ENCODE measurements at places on chromosomes 13 and 19.

- DNase-seq, result no peak
Observed at GRCh38 chr19:5873617-5874199, 3.4 kb upstream of the FUT5 start.

GRCh38 chr19:33730858-33731607 is 65.6 kb upstream of the KCTD15 start:
- DNase-seq, result no peak

DNA sequence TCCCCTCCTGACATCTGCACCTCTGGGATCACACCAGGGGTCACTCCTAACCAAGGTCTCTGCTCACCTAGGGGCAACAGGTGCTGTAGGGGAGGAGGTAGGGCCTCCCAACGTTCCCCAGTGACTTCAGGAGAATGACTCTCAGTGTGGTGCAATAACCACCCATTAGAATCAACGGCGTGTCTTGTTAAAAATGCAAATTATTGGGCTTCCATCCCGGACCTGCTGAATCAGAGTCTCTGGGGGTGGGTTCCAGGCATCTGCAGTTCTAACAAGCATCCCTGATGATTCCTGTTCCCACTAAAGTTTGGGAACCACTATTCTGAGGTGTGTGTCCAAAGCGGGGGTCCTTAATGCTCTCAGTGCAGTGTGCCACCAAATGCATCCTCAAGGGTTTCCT is 84.6 kb downstream of the CRYL1 start:
- DNase-seq, result no peak

DNA sequence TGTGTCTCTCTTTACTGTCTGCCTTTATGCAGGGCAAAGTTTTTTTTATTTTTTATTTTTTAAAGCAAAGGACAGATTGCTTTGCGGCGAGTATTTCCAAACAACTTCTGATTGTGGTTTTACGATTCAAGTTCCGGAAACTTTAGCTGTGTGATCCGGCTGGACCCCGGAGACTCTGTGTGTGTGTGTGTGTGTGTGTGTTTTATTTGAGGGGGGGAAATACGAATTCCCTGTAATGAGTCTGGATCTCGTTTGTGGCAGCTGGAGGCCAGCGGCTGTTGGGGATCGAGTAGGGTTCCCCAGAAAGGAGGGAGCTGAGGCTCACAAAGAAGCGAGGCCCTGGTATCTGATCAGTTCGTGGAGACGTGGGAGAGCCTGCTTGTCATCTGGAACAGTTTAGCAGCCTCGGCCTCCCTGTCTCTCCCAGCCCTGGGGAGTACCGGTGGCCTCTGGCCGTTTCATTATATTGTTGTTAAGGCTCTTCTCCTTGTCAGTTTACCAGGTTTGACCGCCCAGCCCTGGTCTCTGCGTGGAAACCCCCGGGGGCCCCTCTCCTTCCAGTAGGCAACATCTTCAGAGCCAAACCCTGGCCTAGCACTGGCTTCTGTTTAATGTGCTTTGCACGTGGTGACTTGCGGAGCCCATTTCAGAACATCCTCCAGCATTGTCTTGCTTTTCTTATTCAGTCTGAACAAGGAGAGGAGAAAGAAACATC is 1.3 kb downstream of the FARP1 start:
- peak; percentile 35 for DNase-seq

DNA sequence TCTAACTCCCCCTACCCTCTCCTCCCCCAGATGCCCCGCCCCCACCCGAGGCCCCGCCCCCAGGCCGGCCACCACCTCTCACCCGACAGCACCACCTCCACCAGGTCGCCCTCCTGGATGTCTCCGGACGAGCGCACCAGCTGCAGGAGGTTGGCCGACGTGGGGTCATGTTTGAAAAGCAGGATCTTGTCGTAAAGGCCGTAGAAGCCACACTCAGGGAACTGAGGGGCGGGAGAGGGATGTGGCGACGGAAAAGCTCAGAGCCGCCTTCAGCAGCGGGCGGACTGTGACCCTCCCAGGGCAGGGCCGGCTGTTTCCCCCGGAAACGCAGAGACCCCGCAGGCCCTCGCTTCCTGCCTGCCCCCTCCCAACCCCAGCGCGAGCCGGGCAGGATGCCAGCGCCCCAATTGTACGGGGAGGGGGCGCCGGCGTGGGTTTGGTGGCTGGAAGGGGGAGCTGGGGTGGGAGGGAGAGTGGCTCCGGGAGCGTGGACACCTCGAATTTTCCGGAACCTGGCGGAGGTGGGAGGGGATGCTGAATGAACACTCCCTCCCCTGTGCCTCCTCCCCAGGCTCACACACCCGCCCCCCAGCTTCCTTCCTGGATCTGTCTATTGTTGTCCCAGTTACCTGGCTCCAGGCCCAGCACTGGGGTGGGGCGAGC is 3.0 kb downstream of the PRKD2 start:
- peak; percentile 96 for DNase-seq

- no peak for DNase-seq
Observed at GRCh38 chr19:50059045-50059444, 33.2 kb downstream of the ZNF473 start.

- peak; percentile 27 for DNase-seq
Observed at GRCh38 chr13:75316427-75316826, 165.5 kb downstream of the TBC1D4 start.

DNA sequence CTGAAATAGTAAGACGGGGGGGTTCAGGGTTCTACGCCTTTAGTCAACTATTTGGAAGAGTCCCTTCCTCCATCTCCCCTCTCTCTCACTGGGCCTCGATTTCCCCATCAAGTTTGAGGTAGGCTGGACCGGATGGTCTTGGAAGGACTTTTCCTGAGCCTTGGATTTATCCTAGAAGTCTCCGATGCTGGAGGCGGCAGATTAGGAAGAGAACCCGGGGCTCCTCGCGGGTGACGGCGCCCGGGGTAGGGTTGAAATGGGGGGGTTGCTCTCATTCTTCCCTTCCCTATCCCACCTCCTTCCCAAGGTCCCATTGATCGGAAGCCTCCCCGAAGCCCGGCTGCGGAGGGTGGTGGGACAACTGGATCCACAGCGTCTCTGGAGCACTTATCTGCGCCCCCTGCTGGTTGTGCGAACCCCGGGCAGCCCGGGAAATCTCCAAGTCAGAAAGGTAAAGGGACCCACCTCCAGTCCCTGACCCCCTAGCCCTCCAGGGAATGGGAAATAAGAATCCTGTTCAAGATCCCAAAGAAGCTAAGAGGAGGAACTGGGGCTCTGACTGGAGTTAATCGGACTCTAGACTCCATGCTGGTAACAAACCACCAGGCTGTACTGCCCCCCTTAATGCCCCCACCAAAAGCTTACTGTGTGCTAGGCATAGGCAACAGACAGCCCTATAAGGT is 781 bp downstream of the QPCTL start:
- peak; percentile 79 for DNase-seq

GRCh38 chr13:75224053-75224742 is 257.8 kb downstream of the TBC1D4 start:
- no peak for DNase-seq

GRCh38 chr19:13058951-13059660 is 43.6 kb downstream of the LYL1 start:
- no peak for DNase-seq

DNA sequence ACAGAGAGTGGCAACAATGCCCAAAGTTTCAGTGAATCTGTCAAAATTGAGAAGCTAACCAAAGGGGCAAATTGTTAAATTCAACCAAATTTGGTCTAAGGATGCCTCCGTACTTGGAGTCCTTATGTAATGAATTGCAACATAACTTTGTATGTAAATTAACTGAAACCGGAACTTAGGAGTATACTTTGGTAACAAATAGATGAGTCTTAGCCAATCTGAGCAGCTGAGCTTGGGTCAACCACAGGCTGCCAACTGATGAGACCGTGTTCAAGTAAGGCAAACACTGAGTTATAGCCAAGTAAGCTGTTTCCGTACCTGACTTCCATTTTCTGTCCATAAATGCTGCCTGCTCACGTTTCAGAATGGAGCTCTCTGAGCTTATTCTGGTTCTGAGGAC is 5.3 kb downstream of the VWA8 start:
- no peak for DNase-seq

- DNase-seq, result peak; percentile 53
Observed at GRCh38 chr19:13964776-13965175, 12.5 kb downstream of the DCAF15 start.

DNA sequence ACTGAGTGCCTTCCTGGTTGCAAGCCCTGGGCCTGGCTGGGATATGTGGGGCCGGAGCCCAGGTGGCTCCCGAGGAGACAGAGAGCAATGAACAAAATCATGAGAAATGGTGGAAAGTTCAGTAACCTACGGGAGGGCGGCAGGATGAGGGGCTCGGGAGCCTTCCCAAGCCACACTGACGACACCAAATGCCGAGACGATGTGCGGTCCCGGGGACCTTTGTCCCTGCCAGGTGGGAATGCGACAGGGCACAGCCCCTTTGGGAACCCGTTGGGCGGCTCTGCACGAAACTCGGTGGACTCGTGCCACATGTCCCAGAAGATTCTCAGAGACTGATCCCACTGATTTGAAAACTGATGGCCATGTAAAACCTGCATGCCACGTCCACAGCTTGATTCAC is 11.7 kb upstream of the ZNF14 start:
- DNase-seq, result no peak

- no peak for DNase-seq
Observed at GRCh38 chr13:113475911-113476310, 14.6 kb downstream of the DCUN1D2 start.

GRCh38 chr19:56161534-56161933 is 14.3 kb upstream of the GALP start:
- no peak for DNase-seq

DNA sequence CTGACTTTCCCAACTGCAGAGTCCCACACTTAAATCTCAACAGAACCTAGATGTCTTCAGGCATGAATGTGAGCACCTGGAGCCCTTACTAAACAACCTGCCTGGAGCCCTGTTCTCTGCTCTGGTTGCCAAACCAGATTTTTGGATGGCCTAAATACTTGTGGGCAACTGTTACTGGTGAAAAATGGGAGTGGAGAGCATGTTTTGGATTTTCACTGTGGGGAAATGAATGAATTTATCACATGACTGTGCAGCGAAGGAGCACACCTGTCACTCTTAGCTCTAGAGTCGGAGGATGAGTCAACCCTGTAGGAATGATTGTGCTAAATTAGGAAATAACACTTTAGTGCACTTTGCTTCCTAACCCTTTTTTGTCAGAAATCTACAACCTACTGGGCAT is 30.3 kb downstream of the SHISA2 start:
- DNase-seq, result peak; percentile 71

GRCh38 chr19:23515551-23515950 is 120.3 kb upstream of the ZNF91 start:
- no peak for DNase-seq

GRCh38 chr19:46720503-46721239 is 3.8 kb upstream of the PRKD2 start:
- DNase-seq, result no peak

DNA sequence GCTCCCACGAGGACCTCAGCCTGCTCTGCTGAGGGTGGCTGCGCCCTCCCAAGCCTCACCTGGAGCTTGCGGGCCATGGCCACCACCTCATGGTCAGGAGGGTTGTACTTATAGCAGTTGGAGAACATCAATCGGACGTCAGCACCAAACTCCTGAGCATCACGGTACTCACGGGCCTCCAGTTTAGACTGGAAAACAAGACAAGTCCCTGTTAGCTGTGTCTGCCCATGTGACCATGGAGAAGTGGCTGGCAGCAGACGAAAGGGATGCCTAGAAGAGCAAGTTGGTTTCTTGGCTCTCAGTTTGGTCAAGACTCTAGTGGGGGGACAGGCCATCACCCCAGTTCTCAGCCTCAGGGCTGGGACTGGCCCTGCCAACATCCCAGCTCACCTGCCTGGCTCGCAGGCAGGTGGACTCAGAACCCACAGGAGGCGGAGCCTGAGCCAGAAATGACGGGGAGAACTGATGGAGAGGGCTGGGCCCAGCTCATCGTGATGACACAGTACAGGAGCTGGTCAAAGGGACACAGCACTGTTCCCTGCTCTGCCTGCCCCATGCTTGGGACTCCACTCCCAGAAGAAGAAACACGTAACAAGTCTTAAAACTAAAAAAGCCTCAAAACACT is 31.2 kb upstream of the EPHX3 start:
- no peak for DNase-seq

- no peak for DNase-seq
Observed at GRCh38 chr13:73954808-73955207, 179.4 kb downstream of the KLF12 start.

GRCh38 chr13:37295071-37295470 is 189.6 kb upstream of the CSNK1A1L start:
- DNase-seq, result peak; percentile 65

DNA sequence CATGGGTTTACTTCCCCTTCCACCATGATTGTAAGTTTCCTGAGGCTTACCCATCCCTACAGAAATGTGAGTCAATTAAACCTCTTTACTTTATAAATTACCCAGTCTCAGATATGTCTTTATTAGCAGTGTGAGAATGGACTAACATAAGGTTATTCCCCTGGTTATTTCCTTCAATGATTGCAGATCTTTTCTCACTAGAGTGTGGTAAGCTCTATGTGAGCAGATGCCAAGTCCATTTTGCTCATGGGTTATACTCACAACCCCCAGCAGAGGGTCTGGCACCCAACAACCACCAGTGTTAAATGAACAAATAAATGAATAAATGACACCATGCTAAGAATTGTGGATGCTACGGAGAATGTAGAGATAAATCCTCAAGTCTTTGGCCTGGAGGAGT is 472.8 kb downstream of the LIG4 start:
- no peak for DNase-seq

DNA sequence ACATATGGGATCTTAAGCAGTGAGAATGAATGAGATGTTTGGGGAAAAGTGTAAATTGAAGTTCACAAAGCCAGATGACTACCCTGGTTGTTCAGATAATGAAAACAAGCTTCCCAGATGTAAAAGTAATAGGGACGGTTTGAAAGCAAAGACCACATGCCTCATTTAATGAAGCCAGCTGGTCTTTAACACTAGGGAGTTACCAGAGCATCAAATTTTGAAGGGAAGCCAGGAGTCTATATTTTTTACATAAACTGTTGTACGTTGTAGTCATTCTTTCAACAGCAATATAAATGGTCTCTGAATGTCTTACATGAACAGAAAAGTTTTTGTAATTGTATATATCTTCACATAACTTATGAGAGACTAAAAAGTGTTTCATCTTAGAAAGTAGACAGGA is 2604.5 kb upstream of the PCDH20 start:
- no peak for DNase-seq

Measured in MCF 10A (cell line).